CD8-positive, alpha-beta memory T cell (primary cell): ENCODE measurements at places on chromosomes 2 and 18. TPM values are rescaled to one million over a fixed set of nuclear protein-coding genes. Genes with fewer than 3 reads are reported as not detected.

DNA sequence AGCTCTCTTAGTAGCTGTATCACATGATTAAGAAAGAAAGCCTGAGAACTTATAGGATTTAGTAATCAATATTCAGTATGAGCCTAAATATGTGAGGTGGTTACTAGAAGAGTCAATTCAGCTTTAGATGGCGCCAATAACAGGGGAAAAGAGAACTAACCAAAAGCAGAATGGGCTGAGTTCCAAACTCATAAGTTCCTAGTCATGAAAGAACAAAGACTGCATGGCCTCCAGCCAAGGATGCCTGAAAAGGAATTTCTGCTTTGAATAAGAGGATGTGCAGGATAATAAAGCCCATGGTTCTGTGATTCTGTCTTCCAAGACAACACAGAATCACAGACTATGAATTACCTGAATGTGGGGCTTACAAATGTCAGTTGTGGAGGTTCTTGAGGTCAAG, 196.5 kb downstream of the SATB2 start:
- no peak for DNase-seq

GRCh38 chr2:208042041-208042440, 16.7 kb upstream of the PLEKHM3 start:
- DNase-seq: no peak

- no peak for DNase-seq
Observed at GRCh38 chr2:8054070-8054469, 627.8 kb upstream of the ID2 start.

- DNase-seq: no peak
Observed at GRCh38 chr2:506866-507265, 170.3 kb downstream of the TMEM18 start.

- DNase-seq: no peak
Observed at GRCh38 chr2:232126301-232127099, 165.0 kb downstream of the DIS3L2 start.

- DNase-seq: no peak
Observed at GRCh38 chr2:52877703-52878102, 889.9 kb upstream of the CHAC2 start.

- DNase-seq: no peak
Observed at GRCh38 chr2:85165088-85165690, 32.0 kb downstream of the TCF7L1 start.

- DNase-seq: no peak
Observed at GRCh38 chr2:172834881-172835280, 99.2 kb downstream of the RAPGEF4 start.

- DNase-seq: no peak
Observed at GRCh38 chr2:239519089-239519920, 118.5 kb upstream of the HDAC4 start.

DNA sequence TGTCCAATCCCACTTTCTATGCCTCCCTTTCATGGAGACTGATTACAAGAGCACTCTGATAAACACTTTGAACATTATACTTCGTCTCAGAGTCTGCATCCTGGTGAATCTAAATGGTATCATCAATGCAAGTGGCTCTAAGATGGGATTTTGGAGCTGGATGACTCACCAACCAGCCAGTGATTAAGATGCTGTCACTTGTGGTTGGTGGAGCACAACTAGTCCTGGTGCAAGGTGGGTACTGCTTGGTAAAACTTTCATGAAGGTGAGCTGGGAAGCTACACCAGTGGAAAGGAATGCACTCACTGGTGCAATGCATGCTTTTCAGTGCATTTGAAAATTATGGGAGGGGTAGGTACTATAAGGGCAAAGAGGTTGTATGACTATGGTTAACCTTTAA, 137.7 kb upstream of the TRIB2 start:
- DNase-seq: no peak

DNA sequence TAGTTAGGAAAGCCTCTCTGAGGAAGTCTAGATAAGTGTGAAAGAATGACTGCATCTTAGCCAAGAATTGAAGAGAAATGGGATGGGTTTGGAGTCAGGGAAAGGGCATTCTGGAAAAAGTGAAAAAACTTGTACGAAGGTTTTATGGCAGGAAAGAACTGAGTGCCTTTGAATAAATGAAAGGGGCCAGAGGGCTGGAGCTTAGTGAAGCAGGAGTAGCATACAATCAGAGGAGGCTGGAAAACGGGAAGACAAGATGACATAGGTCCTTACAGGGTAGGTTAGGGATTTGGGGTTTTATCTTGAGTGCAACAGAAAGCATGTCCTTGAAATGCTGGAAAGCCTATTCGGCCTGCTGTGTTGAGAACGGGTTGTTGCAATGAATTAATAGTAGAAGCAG, 152.6 kb upstream of the RND3 start:
- no peak for DNase-seq

GRCh38 chr18:9329471-9329870, 5.1 kb upstream of the TWSG1 start:
- no peak for DNase-seq

GRCh38 chr2:46009772-46010171, 287.4 kb upstream of the EPAS1 start:
- DNase-seq: no peak

- no peak for DNase-seq
Observed at GRCh38 chr2:152627351-152627957, 89.8 kb downstream of the PRPF40A start.

GRCh38 chr2:29196792-29197788, 81.9 kb downstream of the CLIP4 start:
- peak; percentile 65 for DNase-seq

DNA sequence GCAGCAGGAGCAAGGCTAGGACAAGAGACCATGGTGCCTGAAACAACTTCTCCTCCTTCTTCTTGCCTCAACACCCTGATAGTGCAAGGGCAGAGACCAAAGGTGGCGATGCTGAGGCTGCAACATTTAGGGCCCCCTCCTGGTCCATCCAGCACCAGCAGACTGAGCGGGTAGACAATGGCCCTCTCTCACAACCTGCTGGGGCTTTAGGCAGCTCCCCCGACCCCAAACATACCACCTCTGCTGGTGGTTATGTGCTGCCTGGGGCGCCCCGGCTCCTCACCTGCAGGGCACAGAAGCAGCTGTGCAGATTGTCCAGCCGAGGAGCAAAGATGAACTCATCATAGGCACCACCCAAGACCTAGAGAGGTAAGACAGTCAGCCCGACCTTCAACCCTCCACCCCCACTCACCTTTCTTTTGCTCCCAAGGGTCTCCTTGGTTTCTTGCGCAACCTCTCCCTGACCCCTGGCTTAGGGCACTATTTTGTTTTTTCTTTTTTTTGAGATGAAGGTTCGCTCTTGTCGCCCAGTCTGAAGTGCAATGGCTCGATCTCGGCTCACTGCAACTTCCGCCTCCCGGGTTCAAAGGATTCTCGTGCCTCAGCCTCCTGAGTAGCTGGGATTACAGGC, 3.5 kb downstream of the DNPEP start:
- no peak for DNase-seq

DNA sequence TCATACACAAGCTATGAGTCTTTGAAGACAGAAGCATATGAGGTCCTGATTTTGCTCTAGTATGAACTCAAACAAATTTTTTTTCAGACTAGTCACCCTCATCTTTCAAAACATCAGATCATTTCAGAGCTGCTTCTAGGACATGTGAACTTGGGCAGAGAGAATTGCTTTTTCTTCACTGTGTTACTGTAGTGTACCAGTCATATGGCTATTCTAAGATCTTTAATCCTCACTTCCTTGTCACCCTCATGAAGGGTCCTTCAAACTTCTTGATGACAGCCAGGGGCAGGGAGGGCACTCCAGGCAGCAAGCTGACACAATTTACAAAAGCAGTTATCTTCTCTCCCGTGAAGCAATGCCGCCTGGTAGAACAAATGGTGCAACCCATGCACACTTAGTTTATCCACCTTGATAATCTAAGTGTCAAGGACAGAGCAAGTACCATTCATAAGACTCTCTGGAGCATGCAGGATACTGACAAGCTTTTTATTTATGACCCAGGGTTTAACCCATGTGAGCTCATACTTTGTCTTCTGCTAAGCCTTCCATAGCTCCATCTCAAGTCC, 200.6 kb downstream of the DPP10 start:
- no peak for DNase-seq

- DNase-seq: no peak
Observed at GRCh38 chr2:185475914-185476313, 262.7 kb upstream of the FSIP2 start.

DNA sequence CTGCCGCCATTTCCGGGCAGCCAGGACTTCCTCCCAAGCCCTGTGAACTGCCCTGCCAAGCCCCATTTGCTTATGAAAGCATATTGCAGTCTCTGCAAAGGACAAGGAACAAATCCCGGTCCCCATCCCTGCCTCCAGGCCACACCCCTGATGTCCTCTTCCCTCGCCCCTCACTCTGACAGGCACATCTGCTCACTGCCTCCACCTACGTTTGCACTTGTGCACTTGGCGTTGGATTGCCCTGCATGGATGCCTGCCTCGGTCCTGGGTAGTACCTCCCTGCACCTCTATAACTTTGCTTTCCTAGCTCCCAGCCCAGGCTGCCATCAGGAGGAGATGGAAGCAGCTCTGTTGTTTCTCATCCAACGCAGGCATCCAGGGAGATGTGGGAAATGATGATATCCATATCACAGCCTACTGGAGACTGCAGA, 19.6 kb upstream of the RPL31 start:
- no peak for DNase-seq

DNA sequence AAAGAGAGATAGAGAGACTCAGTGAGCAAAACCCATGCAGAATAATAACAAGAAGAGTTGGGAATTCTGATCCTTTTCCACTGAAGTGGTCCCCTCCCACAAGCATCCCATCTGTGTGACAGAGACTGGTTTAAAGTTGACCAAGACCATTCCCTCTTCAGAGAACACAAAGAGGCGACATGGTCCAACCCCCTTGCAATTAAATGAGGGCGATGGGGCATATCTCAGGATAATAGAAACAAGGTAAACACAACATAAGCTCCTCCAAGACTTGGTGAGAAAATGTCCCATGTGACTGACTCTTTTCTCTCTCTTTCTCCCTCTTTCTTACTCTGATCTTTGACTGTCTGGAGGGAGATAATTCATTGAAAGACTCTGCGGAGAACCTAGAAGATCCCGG, 526.7 kb downstream of the SOX11 start:
- DNase-seq: no peak

GRCh38 chr18:26703170-26703930, 155.0 kb upstream of the KCTD1 start:
- no peak for DNase-seq

GRCh38 chr2:240717181-240717641, 25.5 kb downstream of the AQP12A start:
- DNase-seq: no peak

GRCh38 chr2:44956843-44957242, 15.3 kb downstream of the SIX3 start:
- no peak for DNase-seq

DNA sequence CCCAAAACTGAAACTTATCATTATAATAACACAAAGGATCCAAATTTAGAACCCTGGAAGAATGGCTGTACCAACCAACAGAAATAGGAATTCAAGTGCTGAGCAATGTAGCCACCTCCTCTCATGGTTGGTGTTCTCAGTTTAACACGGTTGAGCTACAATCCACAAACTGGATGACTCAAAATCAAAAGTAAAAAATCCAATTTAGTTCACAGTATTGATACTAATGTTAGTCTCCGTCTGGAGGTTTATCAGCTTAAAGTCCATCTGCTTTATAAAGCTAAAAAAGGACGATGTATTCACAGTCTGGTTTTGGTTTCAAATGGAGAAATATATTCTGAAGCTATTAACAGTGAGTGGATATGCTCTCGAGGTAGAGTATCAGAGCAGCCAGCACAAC, 40.5 kb downstream of the CNTNAP5 start:
- no peak for DNase-seq

- DNase-seq: no peak
Observed at GRCh38 chr2:172680436-172681068, 55.1 kb upstream of the RAPGEF4 start.

DNA sequence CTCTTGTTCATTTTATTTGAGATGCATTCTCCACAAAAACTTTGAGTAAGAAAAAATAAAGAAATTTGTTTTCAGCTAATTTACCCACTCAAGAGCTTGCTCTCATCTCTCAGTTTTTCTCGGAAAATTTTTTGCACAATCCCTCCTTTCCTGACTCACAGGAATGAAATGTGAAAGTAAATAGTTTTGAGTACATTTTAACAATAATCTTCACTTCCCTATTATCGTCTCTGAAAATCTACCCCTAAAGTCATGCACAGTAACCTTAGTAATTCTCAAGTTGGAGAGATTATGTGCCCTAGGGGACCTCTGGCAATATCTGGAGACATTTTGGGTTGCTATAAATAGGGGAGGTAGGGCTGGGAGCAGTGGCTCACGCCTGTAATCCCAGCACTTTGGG, 2.6 kb downstream of the CYB5A start:
- no peak for DNase-seq

- no peak for DNase-seq
Observed at GRCh38 chr2:70959271-70959761, 19.1 kb upstream of the ANKRD53 start.

DNA sequence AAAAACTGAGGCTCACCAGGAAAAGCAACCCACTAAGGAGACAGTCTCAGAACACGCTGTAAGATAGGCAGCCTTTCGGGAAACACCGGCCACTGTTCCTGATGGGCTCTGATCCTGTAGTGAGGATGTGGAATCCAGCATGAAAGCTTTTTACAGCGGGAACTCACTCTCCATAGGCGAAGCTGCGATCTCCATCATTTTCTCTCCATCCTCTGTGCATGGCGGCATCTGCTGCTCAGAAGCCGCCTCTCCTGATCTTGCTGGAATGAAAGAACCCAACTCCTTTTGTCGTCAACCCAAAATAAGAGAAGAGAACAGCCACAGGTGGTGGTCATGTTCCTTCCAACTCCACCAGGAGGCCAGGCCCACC, 49.9 kb downstream of the TMEM18 start:
- no peak for DNase-seq

GRCh38 chr2:23292024-23292423, 93.0 kb upstream of the KLHL29 start:
- no peak for DNase-seq

- no peak for DNase-seq
Observed at GRCh38 chr2:179571252-179571651, 290.2 kb downstream of the ZNF385B start.

GRCh38 chr2:33735096-33735495, 136.0 kb upstream of the FAM98A start:
- DNase-seq: no peak

- no peak for DNase-seq
Observed at GRCh38 chr2:198639580-198639979, 818.2 kb downstream of the SATB2 start.

GRCh38 chr2:85909005-85909404, 20.2 kb upstream of the ST3GAL5 start:
- DNase-seq: no peak

The RSAD2 gene
- total RNA-seq: 0.85 TPM

The CTIF gene
- 4.8 TPM for total RNA-seq

The DCDC2C gene
- not detected for total RNA-seq

The PCARE gene
- not detected for total RNA-seq

The C2orf68 gene
- 27.3 TPM for total RNA-seq

The MYO3B gene
- total RNA-seq: 0.33 TPM

The IGFBP5 gene
- total RNA-seq: not detected

The C2orf81 gene
- total RNA-seq: 2.7 TPM

The RMND5A gene
- total RNA-seq: 57.7 TPM

The SELENOI gene
- total RNA-seq: 61.9 TPM

The RAPGEF4 gene
- total RNA-seq: not detected

The HOXD12 gene
- not detected for total RNA-seq

The FOXI3 gene
- total RNA-seq: not detected

The SETBP1 gene
- 13.9 TPM for total RNA-seq

The C1QL2 gene
- total RNA-seq: not detected

The KLHL29 gene
- 0.13 TPM for total RNA-seq
